Jurkat, Clone E6-1 (cell line): ENCODE measurements at places on chromosomes 11 and 22.

- no peak for DNase-seq
These were observed 147.1 kb upstream of the ARHGAP20 start for GRCh38 chr11:110859240-110859840.

GRCh38 chr11:2987881-2988861 lies 4.0 kb downstream of the NAP1L4 start:
- DNase-seq = peak; percentile 34

DNA sequence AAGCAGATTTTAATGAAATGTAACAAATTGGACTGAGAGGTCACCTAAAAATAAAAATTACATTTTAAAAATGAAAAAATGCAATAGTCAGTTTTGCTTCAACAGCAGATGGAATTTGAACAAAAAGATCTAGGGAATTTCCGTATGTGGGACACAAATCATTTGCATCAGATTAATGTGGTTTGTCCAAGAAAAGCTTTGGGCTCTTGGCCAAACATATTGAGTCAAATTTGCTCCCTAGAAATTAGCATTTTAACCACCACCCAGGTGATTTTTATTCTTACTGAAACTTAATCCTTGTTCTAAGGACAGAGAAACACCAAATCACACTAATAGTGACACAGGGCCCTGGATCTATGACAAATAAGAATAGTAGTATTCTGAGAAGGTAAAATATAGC lies 1477.8 kb downstream of the FAM181B start:
- no peak for DNase-seq

DNA sequence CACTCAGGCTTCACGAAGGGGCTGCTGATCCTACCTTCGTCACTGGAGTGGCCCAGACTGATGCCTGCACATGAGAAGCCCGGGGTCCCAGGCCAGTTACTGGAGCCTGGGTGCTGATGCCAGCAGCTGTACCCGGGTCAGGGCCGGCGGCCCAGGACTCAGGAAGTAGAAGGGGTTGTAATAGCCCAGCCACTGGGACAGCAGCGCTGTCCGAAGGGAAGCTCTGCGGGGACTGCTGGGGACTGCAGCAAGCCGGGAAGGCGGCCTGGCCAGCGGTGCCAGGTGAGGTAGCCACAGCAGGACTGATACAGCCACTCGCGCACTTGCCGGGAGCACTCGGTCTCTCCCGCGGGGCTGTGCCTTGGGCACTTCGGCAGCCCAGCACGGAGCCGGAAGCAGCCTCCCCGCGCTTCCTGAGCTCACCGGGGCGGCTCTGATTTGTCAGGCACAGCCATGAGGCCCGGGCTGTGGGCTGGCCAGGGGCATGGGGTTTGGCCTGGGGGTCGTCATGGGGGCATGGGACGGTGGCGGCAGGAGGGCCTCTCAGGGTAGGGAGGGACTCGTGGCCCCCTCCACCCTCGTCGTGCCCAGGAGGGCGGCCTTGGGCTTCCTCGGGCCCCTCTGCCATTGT lies 13.9 kb upstream of the OR8K1 start:
- DNase-seq = no peak

DNA sequence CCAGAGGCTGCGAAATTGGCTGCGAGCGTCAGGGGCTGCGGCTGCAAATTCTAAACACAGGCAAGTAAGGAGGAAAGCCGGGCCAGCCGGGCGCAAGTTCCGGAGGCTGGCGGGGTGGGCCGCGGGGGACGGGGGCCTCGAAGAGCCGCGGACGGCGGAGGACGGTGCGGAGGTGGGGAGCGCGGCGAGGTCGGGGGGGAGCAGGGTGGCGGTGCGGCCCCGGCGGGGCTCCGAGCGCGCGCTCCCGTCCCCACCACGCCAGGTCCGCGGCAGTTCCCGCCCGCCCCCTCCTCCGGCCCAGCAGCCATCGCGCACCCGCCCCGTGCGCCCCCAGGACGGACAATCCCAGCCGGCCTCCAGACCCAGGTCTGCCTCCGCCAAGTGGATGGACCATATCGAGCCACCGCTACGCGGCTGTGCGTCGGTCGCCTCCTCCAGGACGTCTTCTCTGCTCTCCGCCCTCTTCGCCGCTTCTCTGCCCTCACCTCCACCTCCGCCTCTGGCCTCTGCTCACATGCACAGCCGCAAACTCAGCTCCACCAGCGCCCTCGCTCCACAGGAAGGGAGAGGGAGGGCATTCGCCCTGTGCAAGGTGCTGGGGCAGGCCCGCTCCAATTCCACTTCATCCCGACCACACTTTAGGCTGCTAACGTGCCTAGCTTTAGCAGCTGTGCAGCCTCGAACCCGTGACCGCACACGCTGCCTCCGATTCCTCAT lies 7.2 kb downstream of the ELFN2 start:
- no peak for DNase-seq

GRCh38 chr11:120660024-120660565 lies 148.5 kb downstream of the GRIK4 start:
- DNase-seq = peak; percentile 39

GRCh38 chr22:19663286-19663815 lies 51.0 kb upstream of the SEPTIN5 start:
- no peak for DNase-seq

DNA sequence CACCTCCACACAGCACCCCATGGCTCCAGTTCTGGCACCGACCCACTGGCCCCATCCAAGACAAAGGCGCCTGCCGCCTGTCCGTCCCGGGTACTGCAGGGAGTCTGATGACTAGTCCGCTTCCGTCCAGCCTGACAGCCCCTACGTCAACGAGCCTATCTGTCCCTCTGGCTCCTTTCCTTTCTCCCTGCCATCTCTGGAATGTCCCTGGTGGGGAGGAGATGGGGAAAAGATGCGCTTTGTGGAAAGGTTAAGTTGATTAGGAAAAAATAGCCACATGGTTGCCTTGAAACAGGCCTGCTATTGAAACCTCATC lies 10.4 kb downstream of the PDGFB start:
- no peak for DNase-seq

- DNase-seq = no peak
These were observed 292.2 kb downstream of the MN1 start for GRCh38 chr22:27509132-27509920.

DNA sequence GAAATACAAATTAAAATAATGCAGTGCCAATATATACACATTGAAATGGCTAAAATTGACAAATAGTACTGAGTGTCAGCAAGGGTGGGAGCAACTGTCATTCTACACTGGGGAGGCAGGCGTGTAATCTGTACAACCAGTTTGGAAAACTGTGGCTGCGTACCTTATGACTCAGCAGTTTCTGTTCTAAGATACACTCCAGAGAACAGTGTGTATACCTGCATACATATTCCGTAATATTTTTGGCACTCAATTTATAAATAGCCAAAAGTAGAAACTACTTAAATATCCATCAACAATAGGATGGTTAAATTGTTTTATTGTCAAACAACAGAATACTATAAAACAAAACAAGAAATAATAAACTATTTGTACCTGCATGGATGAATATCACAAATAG lies 57.6 kb downstream of the RNF169 start:
- no peak for DNase-seq

DNA sequence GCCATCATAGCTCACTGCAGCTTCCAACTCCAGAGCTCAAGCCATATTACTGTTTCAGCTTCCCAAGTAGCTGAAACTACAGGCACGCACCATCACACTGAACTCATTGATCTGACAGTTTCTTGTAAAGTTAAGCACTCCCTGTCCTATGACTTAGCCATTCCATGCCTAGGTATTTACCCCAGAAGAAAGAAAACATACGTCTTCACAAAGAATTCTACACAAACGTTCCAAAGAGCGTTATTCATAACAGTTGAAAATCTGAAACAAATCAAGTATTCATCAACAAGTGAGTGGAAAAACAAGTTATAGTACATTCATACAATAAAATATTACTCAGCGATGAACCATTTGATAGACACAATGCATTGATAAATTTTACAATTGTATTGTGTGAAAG lies 7.8 kb upstream of the NLRP10 start:
- DNase-seq = no peak

GRCh38 chr11:9285850-9286587 lies 20.9 kb upstream of the DENND5A start:
- no peak for DNase-seq

DNA sequence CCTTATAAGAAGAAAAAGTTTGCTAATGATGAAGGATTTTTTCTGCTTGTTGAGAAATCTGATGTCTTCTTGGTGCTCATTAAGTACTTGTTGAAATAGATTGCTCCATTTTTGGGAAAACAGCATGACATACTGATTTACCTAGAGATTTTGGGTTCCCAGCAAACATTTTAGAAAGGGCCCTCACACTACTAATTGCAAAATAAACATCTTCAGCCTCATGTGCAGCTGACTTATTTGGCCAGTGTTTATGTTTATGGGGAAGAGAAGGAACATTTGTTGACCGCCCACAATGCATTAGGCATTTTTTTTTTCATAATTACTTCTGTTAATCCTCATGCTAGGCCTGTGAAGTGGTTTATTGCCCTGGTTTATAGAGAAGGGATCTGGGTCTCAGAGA lies 40.1 kb downstream of the LDLRAD3 start:
- DNase-seq = no peak

- no peak for DNase-seq
These were observed 70.6 kb downstream of the ADM start for GRCh38 chr11:10375280-10375971.

DNA sequence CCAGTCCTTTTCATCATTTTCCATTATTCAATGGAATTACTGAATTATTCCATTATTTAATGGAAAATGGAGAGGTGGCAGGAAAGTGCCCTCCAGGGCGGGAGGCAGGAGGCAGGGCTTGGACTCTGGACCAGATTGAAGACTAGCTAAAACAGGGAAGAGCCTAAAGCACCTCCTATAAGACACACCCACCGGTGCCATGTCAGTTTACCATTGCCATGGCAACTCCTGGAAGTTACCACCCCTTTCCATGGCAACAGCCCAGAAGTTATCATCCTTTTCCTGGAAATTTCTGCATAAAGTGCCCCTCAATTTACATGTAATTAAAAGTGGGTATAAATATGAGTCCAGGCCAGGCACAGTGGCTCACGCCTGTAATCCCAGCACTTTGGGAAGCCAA lies 443.7 kb downstream of the TBC1D22A start:
- DNase-seq = no peak

GRCh38 chr11:111250936-111251335 lies 5.4 kb downstream of the POU2AF2 start:
- no peak for DNase-seq

- no peak for DNase-seq
These were observed 12.2 kb downstream of the ATG16L2 start for GRCh38 chr11:72826191-72826941.
